ENCODE measurements at places on chromosomes 7 and 10.

DNA sequence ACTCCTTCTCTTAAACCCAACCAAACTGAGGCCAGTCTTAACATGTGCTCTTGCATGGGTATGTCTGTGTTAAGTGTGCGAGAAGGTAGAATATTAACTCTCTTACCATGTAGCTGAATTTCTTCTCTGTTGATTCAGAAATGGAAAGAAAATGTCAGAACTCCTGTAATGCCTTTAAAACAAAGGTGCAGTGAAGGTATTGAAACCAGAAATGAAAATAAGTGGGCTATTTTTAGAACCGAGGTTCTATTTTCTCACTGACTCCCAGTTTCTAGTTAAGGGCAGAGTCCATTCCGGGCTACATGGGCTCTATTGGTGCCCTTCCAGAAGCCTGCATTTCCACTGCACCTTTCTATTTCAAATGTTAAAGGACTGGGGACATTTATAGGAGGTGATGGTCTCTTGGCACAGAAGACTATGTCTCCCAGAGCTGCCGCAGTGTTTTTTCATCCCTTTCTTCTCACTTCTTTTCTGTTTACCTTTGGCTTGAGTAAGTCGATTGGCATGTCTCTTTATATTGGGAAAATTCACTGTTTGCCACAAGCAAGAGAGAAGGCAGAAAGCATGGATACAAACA is 174.9 kb downstream of the LRMDA start:
- no peak for DNase-seq

DNA sequence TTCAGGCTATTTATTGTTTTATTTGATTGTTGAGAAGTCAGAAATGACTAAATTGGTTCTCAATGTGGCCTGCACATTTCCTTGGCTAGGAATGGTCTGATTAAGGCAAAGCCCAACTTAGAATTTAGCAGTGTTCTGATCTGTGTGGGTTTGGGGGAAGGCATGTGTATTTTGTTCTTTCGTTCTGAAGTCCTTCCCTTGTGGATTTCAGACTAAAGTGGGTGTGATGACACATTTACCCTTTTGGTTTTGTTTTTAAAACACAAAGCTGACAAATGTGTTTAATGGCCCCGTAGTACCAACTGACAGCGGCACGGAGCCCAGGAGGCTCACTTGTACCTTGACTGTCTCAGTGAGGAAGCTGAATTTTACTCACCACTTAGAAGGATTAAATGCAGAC is 452.3 kb upstream of the GALNT17 start:
- DNase-seq, result no peak

GRCh38 chr10:82674036-82674435 is 799.0 kb downstream of the NRG3 start:
- no peak for DNase-seq

DNA sequence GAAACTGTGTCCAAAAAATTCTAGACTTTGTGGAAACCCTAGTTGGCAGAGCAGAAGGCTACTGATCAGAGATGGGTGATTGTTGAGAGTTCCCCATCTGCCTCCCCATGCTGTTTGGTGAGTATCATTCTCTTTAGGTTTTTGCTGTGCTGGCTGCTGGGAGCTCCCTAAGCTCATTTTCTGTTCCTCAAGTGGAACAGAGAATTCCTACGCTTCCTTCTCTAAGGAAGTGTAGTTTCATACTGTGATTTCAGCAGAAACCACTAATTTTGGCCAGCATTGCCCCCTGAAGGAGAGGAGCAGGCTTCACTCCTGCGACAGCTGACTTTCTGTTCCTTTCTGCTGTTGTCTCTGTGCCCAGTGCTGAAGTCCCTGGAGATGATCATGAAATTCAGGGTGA is 355.3 kb upstream of the NPVF start:
- DNase-seq, result no peak

DNA sequence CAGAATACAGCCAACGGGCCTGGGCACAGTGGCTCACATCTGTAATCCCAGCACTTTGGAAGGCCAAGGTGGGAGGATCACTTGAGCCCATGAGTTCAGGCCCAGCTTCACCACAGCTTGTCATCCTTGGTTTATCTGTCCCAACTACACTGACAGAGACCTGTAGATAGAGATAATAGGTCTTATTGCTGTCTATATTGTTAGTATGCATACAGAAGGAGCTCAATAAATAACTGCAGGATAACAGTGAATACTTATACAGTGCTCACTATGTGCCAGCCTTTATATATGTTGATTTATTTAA is 1.3 kb downstream of the CNPY4 start:
- DNase-seq, result no peak

GRCh38 chr7:24366876-24367275 is 82.9 kb downstream of the NPY start:
- DNase-seq, result no peak

DNA sequence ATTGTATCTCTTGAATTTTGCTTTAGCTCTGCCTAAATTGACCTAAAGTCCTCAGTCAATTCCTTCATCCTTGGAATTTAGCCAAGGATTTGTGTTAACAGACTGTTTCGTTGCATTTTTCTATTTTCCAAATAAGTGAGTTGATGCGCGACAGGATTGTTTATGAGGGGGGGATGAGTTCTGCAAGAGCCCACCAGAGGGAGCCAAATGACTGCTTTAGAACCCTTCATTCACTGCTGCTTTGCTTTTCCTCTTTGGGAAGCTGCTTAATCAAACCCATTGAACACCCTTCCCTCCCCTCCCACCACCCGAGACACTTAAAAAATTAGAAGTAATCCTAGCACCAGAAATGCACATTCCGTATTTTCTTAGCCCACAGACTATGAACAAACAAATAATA is 33.7 kb upstream of the PTF1A start:
- DNase-seq, result peak; percentile 60

DNA sequence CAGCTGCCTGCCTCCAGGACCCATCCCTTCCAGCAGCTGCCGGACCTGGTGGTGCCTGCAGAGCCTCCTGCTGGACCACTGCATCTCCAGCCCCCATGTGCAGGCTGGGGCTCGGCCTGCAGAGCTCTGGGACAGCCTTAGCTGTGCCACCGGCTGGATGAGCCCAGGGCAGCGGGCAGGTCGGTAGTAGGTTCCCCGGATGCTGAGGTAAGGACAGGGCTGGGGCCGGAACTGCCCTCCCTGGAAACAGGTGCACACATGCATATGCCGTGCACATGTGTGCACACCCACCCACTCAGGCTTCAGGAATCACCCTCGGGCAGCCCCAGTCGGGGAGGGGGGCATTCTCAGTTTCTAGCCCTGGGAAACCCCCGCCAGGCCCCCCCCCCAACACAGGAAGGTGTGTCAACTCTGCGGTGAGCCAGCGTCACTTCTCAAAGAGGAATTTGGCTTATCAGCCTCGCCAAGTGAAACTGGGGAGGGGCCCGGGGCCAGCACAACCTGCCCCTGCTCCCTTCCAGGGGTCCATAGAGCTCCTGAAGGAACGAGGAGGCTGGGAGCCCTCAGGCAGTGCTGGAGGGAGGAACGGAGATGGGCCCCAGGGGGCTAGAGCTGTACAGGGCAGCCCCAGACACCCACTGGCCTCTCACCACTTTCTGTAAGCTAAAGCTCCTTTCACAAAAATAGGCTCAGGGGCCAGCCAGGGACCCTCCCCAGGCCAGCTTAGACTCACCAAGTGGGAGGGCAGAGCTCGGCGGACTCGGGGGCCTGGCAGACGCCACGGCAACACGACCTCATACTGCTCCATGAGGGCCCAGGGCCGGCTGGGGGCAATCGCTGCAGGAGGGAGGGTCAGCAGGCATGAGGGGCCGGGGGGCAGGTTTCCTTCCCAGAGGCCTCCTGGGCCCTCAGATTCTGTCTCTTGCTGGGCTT is 1.7 kb downstream of the ADAM8 start:
- DNase-seq, result no peak

- no peak for DNase-seq
These were observed 126.0 kb downstream of the KCNMA1 start for GRCh38 chr10:77511498-77512218.

- peak; percentile 15 for DNase-seq
These were observed 957.8 kb downstream of the GATA3 start for GRCh38 chr10:9012312-9012711.

- no peak for DNase-seq
These were observed 20.7 kb downstream of the CREB3L2 start for GRCh38 chr7:137981175-137981574.

- DNase-seq, result no peak
These were observed 650.9 kb upstream of the IGFBP3 start for GRCh38 chr7:46571996-46572395.

- DNase-seq, result no peak
These were observed 14.8 kb downstream of the KNDC1 start for GRCh38 chr10:133174689-133175263.

DNA sequence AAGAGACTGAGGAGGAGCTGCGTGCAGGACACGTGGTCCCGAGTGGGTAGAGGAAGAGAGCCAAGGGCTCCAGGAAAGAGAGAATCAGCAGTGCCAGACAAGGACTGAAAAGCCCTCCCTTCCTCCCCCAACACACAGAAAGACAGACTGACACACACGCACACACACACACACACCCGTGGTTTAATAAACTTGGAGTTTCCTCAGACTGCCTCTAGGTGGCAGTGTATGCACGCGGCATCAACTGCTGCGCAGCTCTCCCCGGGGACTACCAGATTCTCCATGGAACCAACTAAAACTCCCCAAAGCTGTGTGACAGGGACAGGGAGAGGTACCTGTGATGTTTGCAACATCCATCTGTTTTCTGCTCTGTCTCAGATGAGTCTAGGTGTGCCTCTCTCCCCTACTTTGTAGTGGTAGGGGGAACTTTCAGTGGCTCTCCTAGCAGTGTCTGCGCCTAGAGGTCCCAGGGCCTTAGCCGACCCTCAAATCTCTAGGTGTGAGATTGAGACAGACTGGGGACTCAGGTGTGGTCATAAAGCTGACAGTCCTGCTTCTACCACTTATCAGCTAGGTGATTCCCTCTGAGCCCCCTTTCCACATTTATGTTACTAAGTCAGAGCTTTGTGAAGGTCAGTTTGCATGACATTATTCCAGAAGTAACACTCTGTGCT is 9.3 kb upstream of the TSPAN14 start:
- peak; percentile 66 for DNase-seq

- no peak for DNase-seq
These were observed 16.9 kb upstream of the RHOBTB1 start for GRCh38 chr10:60960913-60961312.

- DNase-seq, result no peak
These were observed 73.9 kb downstream of the AMZ1 start for GRCh38 chr7:2761801-2762497.

DNA sequence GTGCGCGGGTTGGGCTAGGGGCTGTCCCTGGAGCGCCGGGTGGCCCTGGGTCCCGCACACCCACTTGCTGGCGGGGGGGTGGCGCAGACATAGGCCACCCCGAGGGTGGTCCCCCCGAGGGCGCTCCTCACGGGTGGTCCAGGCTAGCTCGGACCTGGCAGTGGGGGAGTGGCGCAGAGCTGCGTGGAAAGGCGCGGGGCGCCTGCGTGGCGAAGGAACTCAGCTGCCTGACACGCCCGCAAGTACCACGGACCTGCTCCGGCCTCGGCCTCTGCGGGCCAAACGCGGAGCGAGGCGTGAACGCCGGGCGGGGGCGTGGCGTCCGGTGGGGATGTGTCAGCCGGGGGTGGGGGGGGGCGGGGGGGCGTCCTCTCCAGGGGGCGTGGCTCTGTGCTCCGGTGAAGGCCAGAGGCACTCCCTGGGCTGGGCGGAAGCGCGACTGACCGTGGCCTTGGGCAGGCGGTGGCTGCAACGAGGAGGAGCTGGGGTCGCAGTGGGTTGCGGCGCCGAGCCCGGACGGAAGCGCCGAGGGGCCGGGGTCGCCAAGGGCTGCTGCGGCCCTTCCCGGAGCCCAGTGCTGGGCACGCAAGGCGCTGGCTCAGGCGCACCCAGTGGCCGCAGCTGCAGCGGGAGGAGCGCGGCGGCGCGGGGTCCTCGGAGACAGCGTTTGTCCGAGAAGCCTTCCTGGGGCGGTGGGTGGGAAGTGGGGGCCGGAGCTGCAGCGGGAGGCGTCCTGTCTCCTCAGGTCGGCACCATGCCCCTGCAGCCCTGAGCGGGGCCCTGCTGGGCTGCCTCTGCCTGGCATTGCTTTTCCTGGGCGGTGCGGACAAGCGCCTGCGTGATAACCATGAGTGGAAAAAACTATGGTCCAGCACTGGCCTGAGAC is 58.9 kb upstream of the NUPR2 start:
- DNase-seq, result no peak

- DNase-seq, result no peak
These were observed 40.6 kb upstream of the SLIT1 start for GRCh38 chr10:97226398-97226797.

- peak; percentile 73 for DNase-seq
These were observed at the start of gene FAM241B for GRCh38 chr10:69629897-69630650. FAM241B (plus strand) TSS chr10:69630247; CDS start chr10:69631744, 1,497 bp downstream.

GRCh38 chr7:36034020-36034419 is 119.0 kb upstream of the EEPD1 start:
- DNase-seq, result peak; percentile 45

- DNase-seq, result no peak
These were observed 46.1 kb upstream of the ZMIZ1 start for GRCh38 chr10:79022565-79023230.

- no peak for DNase-seq
These were observed 87.4 kb downstream of the COL26A1 start for GRCh38 chr7:101450064-101450463.

GRCh38 chr10:123471811-123472210 is 194.3 kb upstream of the GPR26 start:
- no peak for DNase-seq

DNA sequence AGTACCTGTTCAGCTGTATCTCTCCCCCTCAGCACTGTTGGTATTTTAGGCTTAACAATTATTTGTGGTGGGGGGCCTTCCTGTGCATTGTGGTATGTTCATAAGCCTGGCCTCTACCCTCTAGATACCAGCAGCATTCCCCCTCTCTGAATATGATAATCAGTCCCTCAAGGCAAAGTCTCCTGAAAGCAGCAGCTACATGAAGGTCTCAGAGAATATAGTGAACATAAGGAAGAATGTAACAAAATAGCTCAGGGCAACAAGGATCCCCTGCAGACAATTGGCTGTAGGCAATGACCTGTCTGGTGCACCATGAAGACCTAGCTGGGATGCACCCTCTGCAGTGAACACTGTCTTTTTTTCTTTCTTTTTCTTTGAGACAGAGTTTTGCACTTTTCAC is 86.4 kb downstream of the CTBP2 start:
- no peak for DNase-seq

- DNase-seq, result no peak
These were observed 352 bp upstream of the ZNF485 start for GRCh38 chr10:43605850-43606322.

- no peak for DNase-seq
These were observed 512 bp upstream of the VIM start for GRCh38 chr10:17227367-17228090.

Measured in HTR-8/SVneo (cell line).